Karpas-422 (cell line): ENCODE measurements at places on chromosomes 1 and 21.

DNA sequence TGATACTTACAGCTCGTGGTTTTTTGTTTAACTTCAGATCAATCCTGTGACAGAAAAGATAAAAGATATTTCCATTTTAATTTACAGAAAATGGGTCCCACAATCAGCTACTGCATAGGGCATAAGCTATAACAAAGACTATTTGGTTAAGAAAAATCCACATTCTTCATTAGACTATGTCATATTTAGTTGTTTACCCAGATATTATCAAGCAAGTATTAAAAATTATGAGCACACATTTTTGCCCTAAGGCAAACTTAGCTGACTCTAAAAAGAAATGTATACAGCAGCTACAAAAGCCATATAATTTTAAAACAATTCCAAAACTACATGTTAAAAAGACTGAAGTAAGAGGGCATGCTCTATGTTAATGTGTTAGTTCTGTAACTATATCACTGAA, 18.7 kb downstream of the MEAF6 start:
- no peaks in the 10 kb centered on the region for H3K4me1 ChIP-seq
- DNase-seq: no peak
- no peak overlapping the region for H3K27ac ChIP-seq
- H3K36me3 ChIP-seq: peaks cover 28% of the 10 kb centered on the region
- H3K4me3 ChIP-seq: no peak overlapping the region

- no peaks in the 10 kb centered on the region for H3K27me3 ChIP-seq
- no peaks in the 10 kb centered on the region for H3K36me3 ChIP-seq
- no peaks in the 10 kb centered on the region for H3K4me1 ChIP-seq
- H3K4me3 ChIP-seq: no peak overlapping the region
- no peak overlapping the region for H3K27ac ChIP-seq
Measured at GRCh38 chr1:58011978-58012377, 534.5 kb downstream of the OMA1 start.

GRCh38 chr21:18743531-18743930, 339.9 kb upstream of the TMPRSS15 start:
- no peak overlapping the region for H3K27ac ChIP-seq
- no peaks in the 10 kb centered on the region for H3K36me3 ChIP-seq
- H3K27me3 ChIP-seq: no peaks in the 10 kb centered on the region
- H3K4me1 ChIP-seq: no peaks in the 10 kb centered on the region

DNA sequence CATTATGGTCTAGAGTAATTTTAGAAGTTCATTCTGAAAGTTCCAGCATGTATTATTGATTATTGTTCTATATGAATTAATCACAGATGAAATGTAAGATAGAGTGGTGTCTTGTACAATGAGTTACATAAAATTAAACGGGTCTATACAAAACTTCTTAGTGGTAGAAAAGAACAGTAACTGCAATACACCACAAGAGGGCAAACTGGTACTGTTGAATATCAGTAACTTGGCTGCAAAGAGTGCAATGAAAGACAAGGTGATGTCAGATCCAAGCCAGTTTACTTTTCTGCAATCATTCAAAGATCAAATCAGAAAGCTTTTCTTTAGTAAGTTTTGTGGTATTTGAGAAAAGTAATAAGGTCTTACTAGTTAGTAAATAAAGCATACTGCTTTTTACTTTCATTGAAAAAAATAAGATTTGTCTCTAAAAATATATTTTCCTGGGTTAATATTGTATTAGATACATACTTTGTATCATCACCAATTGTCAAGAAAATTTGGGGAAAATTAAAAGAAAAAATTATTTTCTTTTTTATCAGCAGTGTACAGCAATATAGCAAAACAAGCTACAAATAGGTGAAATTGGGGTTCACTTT, 66.4 kb upstream of the BTG3 start:
- H3K27ac ChIP-seq: no peak overlapping the region
- H3K4me3 ChIP-seq: no peak overlapping the region
- no peaks in the 10 kb centered on the region for H3K36me3 ChIP-seq
- H3K4me1 ChIP-seq: no peaks in the 10 kb centered on the region

DNA sequence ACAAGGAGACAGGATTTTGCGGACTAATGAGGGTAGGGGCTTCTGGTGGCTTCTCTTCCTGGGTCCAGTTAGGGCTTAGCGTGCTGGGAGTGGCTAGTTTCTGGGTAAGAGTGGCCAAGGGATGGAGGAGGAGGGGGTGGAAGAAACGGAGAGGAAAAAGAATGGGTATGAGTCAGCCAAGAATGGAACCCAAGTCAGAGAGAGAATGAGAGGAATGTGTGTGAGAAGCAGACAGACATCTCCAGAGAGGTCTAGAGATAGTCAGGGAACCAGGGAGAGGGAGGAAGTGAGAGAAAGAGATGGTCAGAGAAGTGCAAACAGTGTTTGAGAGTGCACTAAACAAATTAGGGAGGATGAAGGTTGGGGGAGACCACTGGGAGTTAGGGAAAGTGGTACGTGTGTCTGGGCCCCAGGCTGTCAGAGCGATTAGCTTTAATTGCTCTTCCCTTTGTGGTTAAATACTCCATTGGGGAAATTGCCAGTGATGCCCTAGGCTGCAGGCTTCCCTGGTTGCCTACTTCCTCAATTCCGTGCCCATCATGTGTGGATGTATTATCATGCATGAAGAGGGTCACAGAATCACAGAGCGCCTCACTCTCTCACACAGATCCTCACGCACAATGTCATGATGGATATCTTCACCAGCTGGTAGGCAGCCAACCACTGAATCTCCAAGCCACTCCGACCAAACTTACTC, 1.4 kb downstream of the PEA15 start:
- peak overlapping the region; percentile 95 for H3K27ac ChIP-seq
- H3K4me1 ChIP-seq: peaks cover 69% of the 10 kb centered on the region
- peak; percentile 65 for DNase-seq
- H3K4me3 ChIP-seq: peak overlapping the region; percentile 99
- H3K36me3 ChIP-seq: peaks cover 21% of the 10 kb centered on the region; the same call in 1 of the 2 replicates
- H3K27me3 ChIP-seq: no peaks in the 10 kb centered on the region

- no peak overlapping the region for H3K27ac ChIP-seq
- peaks cover 91% of the 10 kb centered on the region for H3K36me3 ChIP-seq
- no peaks in the 10 kb centered on the region for H3K4me1 ChIP-seq
Measured at GRCh38 chr1:39567302-39567701, 9.3 kb downstream of the PABPC4 start.

DNA sequence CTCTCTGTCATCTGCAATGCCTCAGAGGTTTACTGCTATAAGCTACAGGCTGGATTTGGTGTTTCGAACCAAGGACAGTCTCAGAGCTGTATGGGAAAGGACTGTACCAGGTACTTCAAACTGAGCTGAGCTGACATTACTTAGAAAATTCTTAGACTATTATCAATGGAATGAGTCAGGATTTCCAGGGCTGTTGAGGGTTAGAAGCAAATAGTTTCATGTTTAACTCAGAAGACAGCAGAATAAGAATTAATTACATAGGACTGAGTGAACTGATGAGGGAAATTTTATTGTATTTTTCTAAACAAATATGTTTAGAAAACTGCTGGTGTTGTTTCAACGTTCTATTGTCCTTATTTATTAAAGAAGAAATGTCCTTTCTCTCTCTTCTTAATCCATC, 74.3 kb upstream of the CAPZB start:
- no peak for DNase-seq
- no peak overlapping the region for H3K4me3 ChIP-seq
- H3K27ac ChIP-seq: no peak overlapping the region
- no peaks in the 10 kb centered on the region for H3K4me1 ChIP-seq

- no peak overlapping the region for H3K4me3 ChIP-seq
- no peak overlapping the region for H3K27ac ChIP-seq
- no peaks in the 10 kb centered on the region for H3K36me3 ChIP-seq
Measured at GRCh38 chr1:161139766-161140165, 7.3 kb upstream of the DEDD start.

DNA sequence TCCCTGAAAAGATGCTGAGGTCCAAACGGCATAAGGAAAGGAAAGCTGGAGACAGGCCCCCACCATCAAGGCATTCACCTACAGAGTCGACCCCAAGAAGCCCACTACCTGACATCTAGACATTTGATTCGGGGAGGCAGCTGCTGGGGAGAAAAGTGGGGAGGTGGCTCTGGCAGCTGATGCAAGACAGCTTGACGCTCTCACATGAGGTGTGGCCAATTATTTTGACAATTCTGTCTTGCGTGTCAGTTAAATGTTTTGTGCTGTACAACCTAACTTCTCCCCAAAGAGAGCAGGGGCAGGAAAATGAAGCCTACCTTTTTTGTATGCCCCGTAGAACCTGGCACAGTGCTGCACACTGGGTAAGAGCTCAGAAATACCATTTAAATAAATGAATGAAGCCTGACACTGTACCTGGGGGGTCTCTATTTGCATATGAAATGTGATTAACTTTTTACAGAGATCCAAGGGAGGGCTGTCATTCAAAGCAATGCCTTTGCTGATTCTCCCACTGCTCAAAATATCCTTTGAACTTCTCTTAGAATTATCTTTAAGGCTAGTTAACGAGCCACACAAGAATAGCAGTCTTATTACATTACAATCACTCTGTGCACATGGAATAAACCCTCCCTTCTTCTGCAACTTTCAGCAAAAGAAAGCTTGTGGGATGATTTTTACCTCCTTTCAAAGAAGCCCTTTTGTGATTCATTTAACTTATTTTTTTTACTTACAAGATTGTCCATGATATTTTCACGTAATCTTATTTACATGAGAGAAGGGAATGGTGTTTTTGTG, 163.2 kb downstream of the TNR start:
- DNase-seq: no peak
- no peaks in the 10 kb centered on the region for H3K4me1 ChIP-seq
- no peak overlapping the region for H3K27ac ChIP-seq
